ENCODE measurements at places on chromosomes 6 and 20.

- DNase-seq: no peak
Measured at GRCh38 chr6:36758516-36759147, 61.0 kb downstream of the RAB44 start.

GRCh38 chr6:149942461-149942829, 631 bp downstream of the ULBP2 start:
- no peak for DNase-seq

GRCh38 chr20:44747166-44748004, 1.7 kb downstream of the KCNK15 start:
- peak; percentile 91 for DNase-seq

DNA sequence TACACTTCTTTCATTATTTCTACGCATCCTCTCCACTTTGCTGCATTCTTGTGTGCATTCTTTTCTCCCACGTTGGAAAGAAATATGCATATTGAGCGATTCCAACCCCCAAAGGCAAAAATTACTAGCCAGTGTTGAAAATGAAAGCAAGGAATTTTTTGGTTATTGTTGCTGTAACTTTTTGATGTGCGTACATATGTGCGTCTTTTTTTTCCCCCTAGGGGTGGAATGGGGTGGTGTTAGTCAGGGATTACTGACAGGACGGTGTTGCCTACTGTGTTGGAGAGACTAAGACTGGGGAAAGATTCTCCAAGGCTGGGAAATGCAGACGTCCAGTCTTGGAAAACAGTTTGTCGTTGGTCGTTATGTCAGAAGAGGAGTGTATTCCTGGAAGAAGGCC, 44.2 kb upstream of the ESR1 start:
- peak; percentile 40 for DNase-seq

GRCh38 chr6:51805517-51805916, 281.9 kb downstream of the PKHD1 start:
- DNase-seq: no peak

GRCh38 chr6:146028851-146029572, at the start of gene GRM1:
TSS of gene GRM1 (plus strand) at chr6:146029062. CDS start at chr6:146029518, 456 bp downstream.
- no peak for DNase-seq

DNA sequence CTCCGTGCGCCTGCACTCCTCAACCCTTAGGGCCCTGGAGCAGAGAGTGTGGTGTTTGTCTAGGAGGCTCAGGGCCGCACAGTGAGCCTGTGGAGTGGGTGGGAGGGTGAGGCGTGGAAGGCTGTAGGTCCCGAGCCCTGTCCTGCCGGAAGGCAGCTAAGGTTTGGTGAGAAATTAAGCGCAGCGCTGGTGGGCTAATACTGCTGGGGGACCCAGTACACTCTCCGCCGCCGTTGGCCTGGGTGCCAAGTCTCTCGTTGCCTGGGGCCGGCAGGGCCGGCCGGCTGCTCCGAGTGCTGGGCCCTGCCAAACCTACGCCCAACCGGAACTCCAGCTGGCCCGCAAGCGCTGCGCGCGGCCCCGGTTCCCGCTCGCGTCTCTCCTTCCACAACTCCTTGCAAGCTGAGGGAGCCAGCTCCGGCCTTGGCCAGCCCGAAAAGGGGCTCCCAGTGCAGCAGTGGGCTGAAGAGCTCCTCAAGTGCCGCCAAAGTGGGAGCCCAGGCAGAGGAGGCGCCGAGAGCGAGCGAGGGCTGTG, 40.4 kb upstream of the MCUR1 start:
- no peak for DNase-seq

All from astrocyte of the hippocampus (primary cell).